ENCODE measurements at places on chromosomes 12 and 14. TPM values are rescaled to one million over a fixed set of nuclear protein-coding genes. Genes with fewer than 3 reads are reported as not detected.

FGF23 gene
- not detected for polyA plus RNA-seq

CLEC2A gene
- not detected for polyA plus RNA-seq

LRFN5 gene
- polyA plus RNA-seq, result not detected

EGLN3 gene
- 0.31 TPM for polyA plus RNA-seq

TCL1A gene
- not detected for polyA plus RNA-seq

USP44 gene
- 0.18 TPM for polyA plus RNA-seq

SLC2A13 gene
- 0.21 TPM for polyA plus RNA-seq

MYG1 gene
- 93.5 TPM for polyA plus RNA-seq

ARHGAP9 gene
- 1.0 TPM for polyA plus RNA-seq

SLC41A2 gene
- polyA plus RNA-seq, result 3.1 TPM

RAD51B gene
- 6.0 TPM for polyA plus RNA-seq

MYBPC1 gene
- polyA plus RNA-seq, result not detected

ASIC1 gene
- polyA plus RNA-seq, result 28.4 TPM

CBX5 gene
- 11.6 TPM for polyA plus RNA-seq

DDX55 gene
- 25.8 TPM for polyA plus RNA-seq

TMEM179 gene
- 1.1 TPM for polyA plus RNA-seq

IAPP gene
- not detected for polyA plus RNA-seq

SYNDIG1L gene
- not detected for polyA plus RNA-seq

RHEBL1 gene
- polyA plus RNA-seq, result 2.3 TPM

LIN52 gene
- 4.9 TPM for polyA plus RNA-seq

VPS29 gene
- 110 TPM for polyA plus RNA-seq

HHIPL1 gene
- 0.02 TPM for polyA plus RNA-seq

E2F7 gene
- polyA plus RNA-seq, result 8.8 TPM

TAS2R50 gene
- polyA plus RNA-seq, result 0.05 TPM

DLGAP5 gene
- 6.2 TPM for polyA plus RNA-seq

Measured in SK-N-SH (cell line).